Epithelial cell of umbilical artery (primary cell): ENCODE measurements at places on chromosomes 6 and 20. TPM values are rescaled to one million over a fixed set of nuclear protein-coding genes. Genes with fewer than 3 reads are reported as not detected.

CST2 gene
- total RNA-seq, result not detected in 2 replicates

DSN1 gene
- 19.2 and 28.1 TPM in 2 replicates for total RNA-seq

RSPO3 gene
- total RNA-seq, result 5.8 and 6.1 TPM in 2 replicates

DPPA5 gene
- total RNA-seq, result not detected in 2 replicates

GGTLC1 gene
- total RNA-seq, result not detected in 2 replicates

BEND3 gene
- total RNA-seq, result 2.0 and 3.6 TPM in 2 replicates

TAF8 gene
- 15.6 and 28.4 TPM in 2 replicates for total RNA-seq

OR2H1 gene
- total RNA-seq, result not detected in 2 replicates

NKX2-2 gene
- total RNA-seq, result not detected in 2 replicates

CNBD2 gene
- 1.4 and 4.2 TPM in 2 replicates for total RNA-seq

SLC22A7 gene
- total RNA-seq, result not detected in 2 replicates

FAXC gene
- total RNA-seq, result 1.1 and 2.6 TPM in 2 replicates

ERVFRD-1 gene
- not detected in 2 replicates for total RNA-seq

DUSP22 gene
- 21.4 and 23.1 TPM in 2 replicates for total RNA-seq

PREP gene
- total RNA-seq, result 21.0 and 21.8 TPM in 2 replicates

THBD gene
- 11.7 and 32.7 TPM in 2 replicates for total RNA-seq

TENT5A gene
- total RNA-seq, result 8.1 and 8.4 TPM in 2 replicates

RIMS1 gene
- under 0.01 and 0.32 TPM in 2 replicates for total RNA-seq

UTRN gene
- 334 and 357 TPM in 2 replicates for total RNA-seq

TNNC2 gene
- not detected in 2 replicates for total RNA-seq

NKX2-4 gene
- not detected in 2 replicates for total RNA-seq

LTB gene
- 3.2 and 6.7 TPM in 2 replicates for total RNA-seq

MOXD1 gene
- total RNA-seq, result 0.32 and 0.61 TPM in 2 replicates

FIG4 gene
- total RNA-seq, result 11.7 and 14.6 TPM in 2 replicates

OR14J1 gene
- not detected in 2 replicates for total RNA-seq
